H54 (cell line): ENCODE measurements at places on chromosomes 11 and 22.

GRCh38 chr22:49426098-49426497 lies 401.6 kb downstream of the BRD1 start:
- no peak for DNase-seq

DNA sequence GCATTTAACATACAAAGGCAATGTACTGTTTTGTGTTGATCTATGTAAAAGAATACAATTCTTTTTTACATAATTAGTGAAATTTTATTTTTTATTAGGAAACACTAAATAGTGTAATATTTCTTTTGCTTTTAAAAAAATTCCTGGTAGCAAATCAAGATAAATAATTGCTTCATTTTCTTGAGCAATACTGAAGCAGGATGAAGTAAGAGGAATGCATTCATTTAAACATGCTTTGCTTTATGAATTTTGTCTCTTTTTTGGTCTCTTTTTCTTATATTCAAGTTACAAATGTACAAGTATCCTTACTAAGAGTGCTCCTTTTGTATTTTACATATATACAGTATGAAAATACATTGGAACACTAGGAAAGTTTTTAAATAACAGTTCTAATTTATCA lies 144.4 kb upstream of the TEAD1 start:
- DNase-seq, result no peak

GRCh38 chr22:50112151-50113118 lies 22.6 kb downstream of the MOV10L1 start:
- DNase-seq, result peak; percentile 49

- no peak for DNase-seq
These were observed 2.9 kb upstream of the FOSL1 start for GRCh38 chr11:65903068-65903481.

GRCh38 chr11:30585892-30586250 lies 282 bp downstream of the MPPED2 start:
- no peak for DNase-seq

GRCh38 chr11:46554213-46555147 lies 39.3 kb downstream of the AMBRA1 start:
- no peak for DNase-seq

- no peak for DNase-seq
These were observed 65.6 kb downstream of the THAP12 start for GRCh38 chr11:76315182-76315853.

DNA sequence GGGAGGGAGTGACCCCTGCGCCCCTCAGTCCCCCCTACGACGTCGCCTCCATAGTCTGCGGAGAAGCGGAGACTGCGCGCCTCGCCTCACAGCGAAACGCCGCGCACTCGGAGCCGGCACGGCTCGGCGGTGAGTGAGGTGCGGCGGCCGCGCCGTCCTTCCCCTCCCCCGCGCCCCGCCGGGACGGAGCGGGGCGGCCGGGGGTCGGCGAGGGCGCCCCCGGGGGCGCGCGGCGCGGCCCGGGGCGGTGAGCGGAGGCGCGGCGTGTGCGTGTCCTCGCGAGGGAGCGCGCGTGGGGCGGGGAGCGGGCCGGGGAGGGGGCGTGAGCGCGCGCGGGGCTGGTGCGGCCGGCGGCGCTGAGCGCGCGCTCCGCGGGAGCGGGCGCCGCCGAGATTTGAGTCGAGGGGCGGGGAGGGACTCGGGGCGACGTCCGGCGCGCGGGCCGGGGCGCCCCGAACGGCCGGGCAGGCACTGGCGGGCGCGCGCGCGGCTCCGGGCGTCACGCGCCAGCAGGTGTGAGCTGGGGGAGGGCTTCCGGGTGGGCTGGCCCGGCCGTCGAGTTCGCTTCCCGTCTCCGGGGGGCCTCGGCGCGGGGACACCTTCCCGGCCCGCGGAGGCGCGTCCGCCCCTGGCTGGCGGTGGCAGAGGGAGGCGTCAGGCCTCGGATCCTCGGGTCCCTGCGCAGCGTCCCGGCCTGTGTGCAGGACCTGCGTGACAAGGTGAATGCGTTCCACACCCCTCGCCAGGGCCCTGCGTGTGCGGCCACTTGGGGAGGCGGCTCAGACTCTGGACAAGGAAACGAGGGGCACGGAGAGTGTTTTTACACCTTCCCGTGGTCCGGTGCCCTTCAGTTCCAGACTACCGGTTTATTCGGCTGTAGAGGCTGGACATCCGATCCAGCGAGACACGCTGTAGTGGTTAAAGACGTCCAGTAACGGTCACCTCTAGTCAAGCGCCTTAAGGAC lies 50.4 kb downstream of the FAM83F start:
- DNase-seq, result peak; percentile 49
